ENCODE measurements at places on chromosomes 1 and 21.

DNA sequence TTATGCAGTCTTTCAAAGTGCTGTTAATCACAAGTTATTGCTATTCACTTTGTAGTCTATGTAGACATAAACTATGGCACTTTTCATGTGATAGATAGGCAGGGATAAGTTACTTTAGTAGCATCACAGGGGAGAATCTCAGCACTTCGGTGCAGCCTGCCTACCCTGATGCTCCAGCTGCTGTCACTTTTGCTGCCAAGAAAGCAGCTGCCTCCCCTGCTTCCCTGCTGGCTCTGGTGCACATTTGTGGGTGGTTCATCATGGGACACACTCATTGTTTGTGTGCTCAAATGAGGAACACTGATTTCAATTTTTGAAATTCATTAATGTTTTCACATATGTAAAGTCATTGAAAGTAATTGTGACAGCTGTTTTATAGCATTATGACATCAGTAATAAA lies 272.6 kb downstream of the S1PR1 start:
- DNase-seq: no peak

DNA sequence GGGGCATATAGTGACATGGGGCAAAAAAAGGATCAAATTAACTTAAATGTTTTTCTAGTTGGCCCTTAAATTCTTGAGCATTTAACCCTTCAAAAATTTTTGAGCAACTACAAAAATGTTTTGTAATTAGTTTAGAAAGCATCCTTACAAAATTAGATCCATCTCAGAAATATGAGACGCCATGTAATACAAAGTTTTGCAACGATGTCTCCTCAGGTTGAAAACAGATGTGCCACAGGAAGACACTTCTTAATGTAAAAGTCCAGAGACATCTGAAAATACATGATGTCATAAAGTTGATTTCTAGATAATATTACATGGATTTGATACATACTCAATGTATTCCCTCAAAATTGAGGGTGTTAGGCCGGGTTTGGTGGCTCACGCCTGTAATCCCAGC lies 37.5 kb downstream of the CD46 start:
- DNase-seq: no peak

- peak; percentile 19 for DNase-seq
Observed at GRCh38 chr1:228691926-228692325, 43.4 kb upstream of the RHOU start.

GRCh38 chr1:204961765-204962419 lies 81.1 kb upstream of the CNTN2 start:
- no peak for DNase-seq

DNA sequence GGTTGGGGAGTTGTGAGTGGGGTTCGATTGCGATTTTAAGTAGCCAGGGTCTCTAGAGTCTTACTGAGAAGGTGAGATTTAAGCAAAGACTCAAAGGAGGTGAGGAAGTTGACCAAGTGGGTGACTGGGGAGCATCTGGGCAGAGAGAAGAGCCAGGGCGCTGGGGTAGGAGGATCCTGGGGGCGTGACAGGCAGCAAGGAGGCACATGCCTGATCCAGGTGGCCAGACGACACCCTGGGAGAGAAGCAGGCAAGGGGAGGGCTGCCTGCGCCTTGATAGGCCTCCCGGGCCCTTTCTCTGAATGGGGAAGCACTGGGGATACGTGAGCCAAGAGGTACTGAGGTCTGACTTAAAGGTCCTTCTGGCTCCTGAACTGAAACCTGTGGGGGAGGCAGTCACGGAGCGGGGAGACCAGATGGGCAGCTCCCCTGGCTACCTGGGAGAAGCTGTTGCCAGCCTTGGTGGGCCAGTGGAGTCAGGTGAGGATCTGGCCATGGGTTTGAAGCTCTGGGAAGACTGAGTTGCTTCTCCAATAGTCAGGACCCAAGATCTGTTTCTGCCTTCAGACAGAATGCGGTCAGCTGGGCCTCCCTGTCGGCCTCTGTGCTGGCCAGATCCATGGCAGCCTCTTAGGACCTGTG lies 5.4 kb downstream of the ZBTB48 start:
- DNase-seq: no peak

DNA sequence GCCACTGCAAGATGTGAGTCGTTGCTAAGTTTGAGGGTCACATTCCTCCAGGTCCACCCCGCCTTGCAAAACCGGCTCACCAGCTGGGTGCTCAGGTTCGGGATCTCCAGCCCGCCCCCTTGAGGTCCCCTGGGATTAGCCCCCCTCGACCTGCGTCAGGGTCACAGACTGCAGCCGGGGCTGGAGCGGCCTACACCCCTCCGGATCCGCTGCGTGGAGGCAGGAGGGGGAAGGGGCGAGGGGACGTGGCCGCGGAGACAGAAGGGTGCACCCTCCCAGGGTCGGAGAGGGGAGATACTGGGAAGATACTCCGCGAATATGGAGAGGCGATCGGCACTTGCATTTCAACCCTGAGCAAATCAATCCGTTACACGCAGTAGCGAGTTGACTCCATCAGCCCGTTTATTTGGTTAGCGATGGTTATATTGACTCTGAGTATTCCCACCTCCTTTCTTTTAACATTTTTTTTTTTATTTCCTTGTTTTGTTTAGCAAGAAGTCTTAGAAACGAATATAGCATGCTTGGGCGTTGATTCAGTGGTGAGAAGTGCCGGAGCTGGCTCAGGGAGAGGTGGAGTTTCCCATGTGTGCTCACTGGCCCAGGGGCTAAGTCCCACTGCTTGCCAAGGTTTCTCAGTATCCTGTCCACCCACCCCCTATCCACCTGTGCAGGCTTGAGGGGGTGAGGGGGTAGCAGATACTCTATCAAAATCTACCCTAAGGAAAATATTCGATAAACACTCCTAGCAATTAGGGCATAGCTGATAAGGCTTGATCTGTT lies 997 bp downstream of the IFNAR2 start:
- DNase-seq: peak; percentile 56

DNA sequence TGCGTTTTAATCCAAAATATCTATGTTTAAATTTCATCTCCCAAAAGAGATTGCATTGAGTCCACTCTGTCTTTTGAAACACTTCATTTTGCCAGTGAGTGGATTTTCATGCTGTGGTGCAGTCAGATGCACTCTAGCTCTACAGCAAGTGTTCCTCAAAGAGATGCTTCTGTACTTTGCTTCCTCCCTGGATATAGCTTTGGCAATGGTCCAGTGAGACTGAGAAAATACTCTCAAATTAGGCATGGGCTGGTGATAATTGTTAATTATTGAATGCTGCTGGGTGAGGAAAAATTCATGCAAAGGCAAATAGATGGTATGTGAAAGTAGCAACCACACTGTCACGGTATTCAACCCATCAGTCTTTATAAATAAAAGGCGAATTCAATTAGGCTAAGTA lies 396.9 kb downstream of the ADGRL2 start:
- no peak for DNase-seq

GRCh38 chr1:109929588-109930251 lies 19.1 kb downstream of the CSF1 start:
- DNase-seq: no peak

DNA sequence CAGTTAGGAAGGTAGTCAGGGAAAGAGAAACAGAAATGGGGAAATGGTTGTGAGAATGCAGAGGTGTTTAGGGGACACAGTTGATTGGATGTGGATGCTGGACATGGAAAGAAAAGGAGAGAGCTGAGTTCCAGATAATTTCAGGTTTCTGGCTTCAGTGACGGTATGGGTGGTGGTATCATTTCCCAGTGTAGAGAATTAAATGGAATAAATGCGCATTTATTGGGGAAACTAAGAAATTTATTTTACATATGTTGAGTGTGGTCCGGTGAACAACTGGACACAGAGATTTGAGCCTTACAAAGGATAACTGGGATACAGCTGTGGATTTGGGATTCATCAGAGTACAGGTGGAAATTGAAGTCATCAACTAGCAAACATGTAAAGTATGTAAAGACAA lies 12.4 kb upstream of the ZNF281 start:
- no peak for DNase-seq

GRCh38 chr1:93483200-93483599 lies 35.3 kb downstream of the FNBP1L start:
- DNase-seq: no peak

- DNase-seq: no peak
Observed at GRCh38 chr1:19756480-19756879, 43.2 kb downstream of the TMCO4 start.

DNA sequence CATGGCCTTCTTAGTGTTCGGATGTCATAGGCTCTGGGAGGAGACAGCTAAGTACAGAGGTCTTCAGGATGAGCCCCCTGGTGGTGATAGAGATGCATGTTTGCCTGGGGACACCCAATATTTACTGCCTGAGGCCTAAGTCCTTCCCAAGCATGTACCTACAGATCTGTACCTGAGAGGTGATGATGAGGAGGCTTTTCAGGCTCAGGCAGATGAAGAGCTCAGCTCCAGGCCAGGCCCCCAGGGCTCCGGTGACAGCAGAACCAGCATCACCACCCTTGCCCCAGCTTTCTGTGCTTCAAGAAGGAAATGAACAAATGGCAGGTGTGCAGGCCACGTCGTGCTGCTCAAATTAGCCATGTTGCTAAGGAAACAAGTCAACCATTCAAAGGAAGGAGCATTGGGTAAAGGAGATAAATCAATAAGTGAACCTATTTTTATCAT lies 21.1 kb downstream of the CACNA1E start:
- no peak for DNase-seq

GRCh38 chr1:19273106-19273843 lies 15.3 kb downstream of the AKR7A3 start:
- DNase-seq: no peak

DNA sequence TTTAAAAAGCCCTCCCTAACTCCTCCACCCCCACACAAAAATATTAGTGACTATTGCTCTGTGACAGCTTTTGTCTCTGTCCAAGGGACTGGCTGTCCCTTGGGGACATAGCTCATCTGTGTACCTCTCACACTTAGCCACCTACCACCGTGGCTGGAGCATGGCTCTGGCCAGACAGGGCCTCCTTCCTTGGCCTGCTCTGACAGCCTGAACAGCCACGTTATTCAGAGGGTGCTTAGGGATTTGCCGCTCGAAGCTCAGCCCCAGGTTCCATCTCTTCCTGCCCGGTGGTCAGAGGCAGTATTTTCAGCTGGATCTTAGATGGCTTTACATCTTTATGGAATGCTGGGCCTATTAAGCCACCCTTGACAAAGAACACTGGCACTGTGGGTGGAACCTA lies 6.1 kb upstream of the CELSR2 start:
- DNase-seq: no peak

GRCh38 chr1:5988596-5989285 lies 3.5 kb downstream of the NPHP4 start:
- DNase-seq: no peak

GRCh38 chr1:85019994-85020393 lies 23.1 kb upstream of the MCOLN2 start:
- DNase-seq: no peak

GRCh38 chr1:9107136-9107535 lies 21.8 kb downstream of the GPR157 start:
- DNase-seq: no peak

DNA sequence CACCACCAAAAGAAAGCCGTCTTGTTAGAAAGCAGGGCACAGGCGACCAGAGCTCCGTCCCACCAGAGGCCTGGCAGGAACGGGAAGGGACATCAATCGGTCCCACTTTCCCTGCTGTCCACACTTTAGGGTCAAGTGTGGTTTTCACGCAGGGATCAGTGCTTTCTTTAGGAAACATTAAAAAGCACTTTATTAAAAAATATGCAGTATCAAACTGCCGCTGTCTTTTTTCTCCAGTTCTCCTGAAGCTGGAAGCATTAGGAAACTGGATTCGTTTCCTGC lies 437 bp downstream of the IFNLR1 start:
- no peak for DNase-seq

DNA sequence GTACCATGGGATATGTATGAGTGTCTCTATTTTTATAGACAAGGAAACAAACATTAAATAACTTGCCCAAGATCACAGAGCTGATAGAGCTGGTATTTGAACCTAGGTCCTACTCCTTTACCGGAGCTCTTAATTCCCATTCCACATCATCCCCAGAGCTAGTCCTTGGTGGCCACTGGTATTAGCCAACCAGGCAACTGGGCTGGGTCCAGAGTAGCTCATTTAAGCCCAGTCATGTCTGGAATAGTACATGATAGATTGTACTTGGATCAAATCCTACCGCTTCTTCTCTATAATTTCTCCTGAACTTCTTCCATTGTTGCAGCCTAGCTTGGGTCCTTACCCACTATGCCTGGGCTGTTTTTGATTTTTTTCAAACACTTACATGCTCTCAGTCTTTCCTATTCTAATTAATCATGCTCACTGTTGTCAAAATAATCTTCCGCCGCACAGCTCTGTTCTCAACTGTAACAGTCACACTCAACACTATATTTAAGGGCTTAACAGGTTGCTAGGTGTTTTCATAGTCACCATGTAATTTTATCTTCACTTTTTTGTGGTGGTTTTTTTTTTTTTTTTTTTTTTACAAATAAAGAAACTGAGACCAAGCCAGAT lies 80.2 kb downstream of the COLGALT2 start:
- DNase-seq: no peak

- no peak for DNase-seq
Observed at GRCh38 chr1:62250126-62250726, 55.6 kb downstream of the L1TD1 start.

DNA sequence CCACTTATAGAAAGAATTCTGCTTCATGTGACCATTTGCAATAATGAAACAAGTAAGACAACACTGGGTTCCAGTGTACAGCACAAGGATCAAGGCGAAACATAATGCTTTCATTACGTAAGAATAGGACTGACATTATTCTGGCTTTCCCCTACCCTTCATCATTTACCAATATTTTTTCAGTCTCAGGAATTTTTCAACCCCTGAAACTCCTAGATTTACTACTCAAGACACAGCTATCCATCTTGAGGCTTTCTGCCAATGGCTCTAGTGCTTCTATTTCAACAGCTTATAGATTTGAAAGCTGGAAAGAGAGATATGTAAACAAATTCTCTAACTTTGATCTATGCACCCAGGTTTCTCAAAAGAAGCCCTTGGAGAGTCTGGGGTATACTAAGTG lies 48.4 kb downstream of the WLS start:
- DNase-seq: no peak

GRCh38 chr1:100076744-100077143 lies 56.0 kb downstream of the SASS6 start:
- DNase-seq: no peak

- DNase-seq: no peak
Observed at GRCh38 chr1:178452013-178452412, 44.8 kb downstream of the CLEC20A start.

GRCh38 chr1:97533358-97533757 lies 387.5 kb downstream of the DPYD start:
- DNase-seq: no peak

All from astrocyte (in vitro differentiated cells and primary cell).